ENCODE measurements at places on chromosomes 2 and 18. TPM values are rescaled to one million over a fixed set of nuclear protein-coding genes. Genes with fewer than 3 reads are reported as not detected.

DNA sequence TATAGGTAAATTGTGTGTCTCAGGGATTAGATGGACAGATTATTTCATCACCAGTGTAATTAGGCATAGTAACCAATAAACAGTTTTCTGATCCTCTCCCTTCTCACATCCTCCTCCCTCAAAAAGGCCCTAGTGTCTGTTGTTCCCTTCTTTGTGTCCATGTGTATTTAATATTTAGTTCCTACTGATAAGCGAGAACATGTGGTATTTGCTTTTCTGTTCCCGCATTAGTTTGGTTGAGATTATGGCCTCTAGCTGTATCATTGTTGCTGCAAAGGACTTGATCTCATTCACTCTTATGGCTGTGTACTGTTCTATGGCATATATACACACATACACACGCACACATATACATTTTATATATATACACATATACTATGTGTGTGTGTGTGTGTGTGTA is 866.2 kb downstream of the CCDC85A start:
- DNase-seq: no peak

- DNase-seq: no peak
Observed at GRCh38 chr2:177629357-177630024, 236.9 kb downstream of the AGPS start.

- no peak for DNase-seq
Observed at GRCh38 chr2:190183539-190183938, 121.0 kb upstream of the MSTN start.

GRCh38 chr18:59735269-59735860 is 38.1 kb upstream of the CCBE1 start:
- DNase-seq: no peak

DNA sequence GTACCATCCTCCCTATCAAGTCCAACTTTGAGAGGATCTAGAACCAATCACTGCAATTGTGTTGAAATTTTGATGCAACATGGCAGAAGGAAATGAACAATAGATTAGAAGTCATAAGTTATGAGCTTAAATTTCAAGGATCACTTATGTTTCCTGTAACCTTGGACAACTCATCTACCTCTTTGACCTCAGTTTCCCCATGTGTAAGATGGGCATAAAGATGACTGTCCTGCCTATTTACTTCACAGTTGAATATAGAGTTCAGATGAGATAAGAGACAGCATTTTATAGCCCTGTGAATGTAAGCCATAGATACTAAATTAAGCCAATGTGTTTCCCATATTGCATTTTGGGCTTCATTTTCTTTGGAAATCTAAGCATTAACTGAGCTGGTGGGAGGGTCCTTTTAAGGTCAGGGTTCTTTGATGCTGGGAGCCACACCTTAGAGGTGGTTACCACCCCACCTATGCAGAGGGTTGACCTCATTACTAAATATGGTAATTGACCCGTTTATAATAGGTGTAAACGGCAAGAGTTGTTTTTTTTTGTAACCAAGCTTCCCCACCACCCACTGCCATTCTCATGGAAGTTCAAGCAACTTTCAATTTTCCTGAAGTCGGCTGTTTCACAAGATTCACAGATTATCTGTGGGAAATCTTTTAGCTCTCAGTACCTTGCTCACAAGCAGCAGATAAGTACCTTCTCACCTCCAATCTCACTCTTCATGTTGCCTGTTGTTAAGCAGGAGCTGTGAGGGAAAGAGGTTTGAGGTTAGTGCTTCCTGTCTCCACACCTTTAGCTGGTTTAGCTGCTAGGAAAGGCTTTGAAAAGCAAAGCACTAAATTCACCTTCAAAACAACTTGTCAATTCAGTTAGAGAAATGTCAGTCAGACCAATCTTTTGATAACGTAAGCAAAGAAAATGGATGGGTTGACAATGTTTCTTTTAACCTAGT is 13.3 kb downstream of the CD28 start:
- peak; percentile 26 for DNase-seq

DNA sequence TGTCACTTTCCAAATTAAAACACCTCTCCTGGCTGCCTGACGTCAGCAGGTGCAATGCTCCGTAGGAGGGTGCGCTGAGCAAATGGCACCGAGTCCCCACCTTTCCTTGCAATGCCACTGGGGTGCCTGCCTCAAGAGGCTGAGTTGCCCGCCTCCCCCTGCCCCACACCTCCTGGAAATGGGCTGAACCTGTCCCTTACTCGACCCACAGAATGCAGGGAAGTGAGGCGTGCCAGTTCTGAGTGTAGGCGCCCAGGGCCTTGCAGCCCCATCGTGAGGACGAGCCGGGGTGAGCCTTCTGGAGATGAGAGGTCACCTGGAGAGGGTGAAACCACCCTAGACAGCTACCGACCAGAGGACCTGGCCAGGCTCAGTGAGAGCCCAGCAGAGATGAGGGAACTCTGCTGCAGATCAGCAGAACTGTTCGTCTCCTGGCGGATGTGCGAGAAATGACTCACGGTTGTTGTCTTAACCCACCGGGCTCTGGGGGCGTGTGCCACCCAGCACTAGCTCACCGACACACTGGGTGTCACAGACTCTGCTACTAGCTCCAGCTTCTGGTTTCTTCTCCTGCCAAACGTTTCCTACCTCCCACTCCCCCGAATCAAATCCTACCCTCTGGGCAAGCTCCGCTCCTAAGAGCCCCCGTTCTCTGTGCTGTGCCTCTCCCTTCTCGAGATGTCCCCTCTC is 168.7 kb upstream of the HDAC4 start:
- peak; percentile 31 for DNase-seq

DNA sequence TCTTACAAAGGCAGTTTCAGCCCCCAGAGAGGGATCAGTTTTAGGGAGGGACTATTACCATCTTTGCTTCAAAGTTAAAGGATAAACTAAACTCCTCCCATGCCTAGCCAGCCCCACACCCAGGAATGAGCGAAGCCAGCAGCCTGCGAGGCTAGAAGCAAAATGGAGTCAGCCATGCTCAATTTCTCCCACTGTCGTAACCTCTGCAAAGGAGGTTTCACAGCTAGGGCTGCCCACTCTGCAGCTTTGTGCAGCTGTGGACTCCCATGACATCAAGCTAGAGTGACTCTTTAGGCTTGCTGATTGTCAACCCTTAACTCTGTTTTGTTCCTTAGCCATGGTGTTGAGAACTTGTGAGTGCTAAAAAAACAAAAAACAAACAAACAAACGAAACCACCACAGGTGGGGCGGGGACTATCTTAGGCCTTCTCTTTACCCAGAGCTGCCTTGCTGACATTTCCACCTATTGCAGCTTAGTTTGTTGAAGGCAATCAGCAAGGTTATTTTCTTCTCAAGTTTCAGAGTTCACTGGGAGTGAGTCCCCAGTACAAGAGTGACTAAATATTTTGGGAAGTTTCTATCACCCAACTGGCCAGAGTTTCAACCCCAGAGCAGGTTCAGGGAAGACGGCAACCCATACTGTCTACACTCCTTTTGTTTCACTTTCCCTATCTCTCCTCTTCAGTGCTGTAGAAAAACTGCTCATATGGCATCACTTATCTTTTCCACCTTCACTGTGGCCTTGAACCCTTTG is 592.1 kb downstream of the XIRP2 start:
- no peak for DNase-seq

DNA sequence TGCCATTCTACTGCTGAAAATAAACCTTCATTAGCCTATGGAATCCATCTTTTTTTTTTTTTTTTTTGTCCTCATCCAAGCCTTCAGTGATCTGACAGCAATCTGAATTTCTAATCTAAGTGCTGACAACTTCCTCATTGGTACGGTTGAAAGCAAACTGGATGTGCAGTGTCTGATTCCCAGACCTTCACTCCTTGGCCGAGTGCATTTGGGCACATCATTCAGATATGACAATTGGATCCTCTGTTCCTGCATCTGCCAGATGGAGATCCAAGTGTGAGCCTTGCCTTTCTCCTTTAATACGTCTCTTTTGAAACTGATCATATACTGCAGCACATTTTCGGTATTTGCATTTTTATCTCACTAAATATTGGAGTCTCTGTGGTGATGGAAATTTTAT is 713.1 kb downstream of the DCDC2C start:
- no peak for DNase-seq

GRCh38 chr2:81545626-81546025 is 1241.1 kb upstream of the LRRTM1 start:
- no peak for DNase-seq

SCYGR4 gene
- total RNA-seq: not detected

SLC9A4 gene
- total RNA-seq: not detected

PIEZO2 gene
- not detected for total RNA-seq

PASK gene
- 71.3 TPM for total RNA-seq

ACAA2 gene
- 84.6 TPM for total RNA-seq

Data from activated CD8-positive, alpha-beta T cell treated with anti-CD3 and anti-CD28 coated beads for 36 hours (primary cell).